KBM-7 (cell line): ENCODE measurements at places on chromosomes 5 and 9.

GRCh38 chr5:144203750-144204596 is 33.3 kb downstream of the KCTD16 start:
- DNase-seq = peak; percentile 65

DNA sequence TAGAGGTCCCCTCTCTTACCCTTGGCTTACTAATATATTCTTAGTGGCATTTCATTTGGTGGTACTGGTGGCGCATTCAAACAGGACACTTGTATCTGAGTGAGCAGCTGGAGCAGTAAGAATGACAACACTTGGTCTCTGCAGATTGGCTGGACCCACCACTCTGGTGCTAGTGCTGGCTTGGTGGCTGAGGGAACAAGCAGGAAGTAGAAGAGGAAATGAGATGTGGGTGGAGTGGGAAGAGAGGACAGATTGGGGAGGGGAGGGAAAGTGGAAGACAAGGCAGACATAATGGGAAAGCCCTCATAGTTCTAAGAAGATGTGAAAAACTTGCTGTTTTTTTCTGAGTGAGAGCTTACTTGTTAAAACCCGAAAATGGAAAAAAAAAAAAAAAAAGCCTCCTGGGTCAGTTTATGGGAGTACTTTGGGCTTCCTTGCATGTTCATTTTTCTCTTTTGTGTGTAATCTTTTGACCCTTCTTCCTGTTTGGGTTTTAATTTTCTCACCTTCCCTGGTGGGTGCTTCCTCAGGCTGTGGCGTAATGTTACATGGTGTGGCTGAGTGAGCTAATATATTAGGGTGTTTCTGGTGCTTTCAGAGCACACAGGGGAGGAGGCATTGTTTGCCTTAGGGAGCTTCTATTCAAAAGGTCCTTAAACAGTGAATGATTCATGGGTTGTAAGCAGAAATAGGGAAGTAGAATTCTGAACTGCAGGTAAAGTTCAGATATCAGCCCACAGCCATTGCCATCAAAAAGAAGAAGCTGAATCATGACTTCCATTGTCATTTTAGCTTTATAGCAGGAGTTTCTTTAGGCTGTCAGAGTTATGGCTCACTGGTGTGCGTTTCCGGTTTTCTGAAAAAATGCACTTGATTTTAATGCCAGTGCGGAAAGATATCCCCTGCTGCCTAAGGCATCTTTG is 52.3 kb downstream of the TLE4 start:
- DNase-seq = peak; percentile 93

- no peak for DNase-seq
These were observed 173.0 kb upstream of the PDE4D start for GRCh38 chr5:60066502-60066901.

GRCh38 chr9:97564291-97565175 is 63.1 kb downstream of the TMOD1 start:
- DNase-seq = no peak

- DNase-seq = no peak
These were observed 29.4 kb upstream of the HSD17B3 start for GRCh38 chr9:96331236-96331947.

GRCh38 chr9:125747765-125748445 is 732 bp downstream of the PBX3 start:
- peak; percentile 40 for DNase-seq

- no peak for DNase-seq
These were observed 553.3 kb downstream of the CCDC171 start for GRCh38 chr9:16106021-16106571.
